ENCODE measurements at places on chromosomes 7 and 10.

DNA sequence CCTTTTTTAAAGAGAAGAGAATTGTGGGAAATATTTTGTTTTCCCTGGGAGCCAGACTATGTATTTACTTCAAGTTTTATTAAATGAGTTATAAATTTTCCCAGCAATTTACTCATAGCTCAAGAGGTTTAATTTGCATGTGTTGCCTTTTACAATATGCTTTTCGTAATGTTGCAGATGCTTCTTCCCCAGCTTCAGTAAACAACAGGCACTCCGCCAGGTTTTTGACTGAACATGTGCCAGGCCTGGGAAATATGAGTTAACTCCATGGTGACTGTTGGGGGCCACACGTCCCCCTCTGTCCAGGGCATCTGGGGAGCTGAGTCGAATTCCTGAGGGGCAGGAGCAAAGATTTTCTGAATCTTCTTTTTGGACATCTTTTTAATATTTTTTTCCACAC is 545.7 kb downstream of the LRMDA start:
- DNase-seq, result no peak

- no peak for DNase-seq
These were observed 100.2 kb downstream of the ATXN7L1 start for GRCh38 chr7:105776068-105776790.

- no peak for DNase-seq
These were observed 24.6 kb downstream of the C7orf33 start for GRCh38 chr7:148615085-148615730.

DNA sequence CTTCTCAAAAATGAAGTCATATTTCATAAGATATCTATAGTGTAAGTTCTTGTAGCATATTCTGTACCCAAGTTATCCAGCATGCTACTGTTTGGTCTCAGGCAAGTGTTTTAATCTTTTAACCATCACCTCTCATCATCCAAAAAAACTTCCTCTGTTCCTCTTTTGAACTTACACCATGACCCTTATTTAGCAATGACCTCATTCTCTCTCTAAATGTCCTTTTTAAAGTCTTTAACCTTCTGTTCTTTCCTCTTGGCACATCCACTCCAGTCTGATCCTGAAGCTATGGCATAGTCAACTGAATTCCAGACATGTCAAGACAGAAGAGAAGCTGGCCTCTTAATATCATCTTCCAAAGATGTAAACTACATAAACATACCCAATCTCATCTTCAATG is 26.2 kb downstream of the PPP3CB start:
- no peak for DNase-seq

- no peak for DNase-seq
These were observed 128.3 kb downstream of the TCF7L2 start for GRCh38 chr10:113078282-113078907.

GRCh38 chr10:103021150-103021899 is 103.2 kb downstream of the CNNM2 start:
- DNase-seq, result no peak

DNA sequence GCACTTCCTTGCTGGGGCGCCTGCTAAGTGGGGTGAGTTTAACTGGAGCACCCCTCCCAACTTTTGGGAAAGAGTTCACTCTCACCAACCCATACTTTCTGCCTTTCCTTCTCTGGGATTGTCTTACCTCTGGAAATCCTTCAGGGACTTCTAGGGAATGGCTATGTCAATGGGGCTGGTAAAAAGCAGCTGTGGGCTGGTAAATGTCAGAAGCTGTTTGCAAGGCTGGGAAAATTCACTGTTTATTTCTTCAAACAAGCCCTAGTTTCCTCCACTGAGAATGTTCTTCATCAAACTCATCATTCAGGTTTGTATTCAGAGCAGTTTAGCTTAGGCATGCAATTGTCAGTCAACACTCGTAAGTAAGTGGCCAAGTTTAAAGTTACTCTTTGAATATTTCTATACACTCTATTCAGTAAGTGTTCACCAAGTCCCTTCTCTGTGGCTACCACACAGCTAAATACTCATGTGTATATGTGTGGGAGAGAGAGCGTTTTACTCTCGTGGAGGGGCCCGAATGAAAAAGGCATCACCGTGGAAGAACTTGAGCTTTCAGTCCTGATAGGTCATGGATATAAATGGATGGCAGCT is 654.8 kb downstream of the LRMDA start:
- DNase-seq, result no peak

GRCh38 chr10:60042914-60043313 is 136.6 kb upstream of the CCDC6 start:
- no peak for DNase-seq

GRCh38 chr7:77766801-77767605 is 31.2 kb downstream of the TMEM60 start:
- DNase-seq, result no peak

DNA sequence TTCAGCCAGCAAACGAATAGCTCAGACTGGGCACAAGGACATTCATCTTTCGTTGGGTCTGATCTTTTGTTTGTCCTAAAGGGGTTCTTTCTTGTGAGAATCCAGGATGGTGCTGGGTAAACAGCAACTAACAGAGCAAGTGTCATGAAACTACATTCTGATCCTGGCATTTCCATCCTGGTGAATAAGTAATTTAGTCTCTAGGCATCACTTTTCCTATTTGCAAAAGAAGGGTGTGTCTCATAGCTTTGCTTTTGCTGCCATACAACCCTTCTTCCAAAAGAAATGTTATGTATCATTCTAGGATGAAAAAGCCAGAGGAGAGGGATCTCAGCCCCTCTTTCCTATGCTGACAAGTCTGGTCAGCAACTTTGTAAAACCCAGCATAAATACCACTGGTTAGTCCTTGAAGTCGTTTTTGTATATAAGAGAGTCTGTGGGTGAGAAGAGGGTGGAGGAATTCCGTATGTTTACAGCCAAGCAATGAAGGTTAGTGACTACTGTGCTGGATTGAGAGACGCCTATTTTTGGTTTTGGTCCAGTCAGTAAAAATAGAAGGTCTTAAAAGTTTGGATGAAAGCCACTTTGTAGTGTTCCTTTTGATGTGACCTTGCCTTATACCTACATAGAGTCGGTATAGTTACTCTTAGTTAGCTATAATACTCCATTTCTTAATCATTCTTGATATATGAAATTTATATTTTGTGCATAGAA is 88.4 kb upstream of the SLC25A13 start:
- DNase-seq, result no peak

- no peak for DNase-seq
These were observed 151.3 kb upstream of the BMPER start for GRCh38 chr7:33753881-33754525.

- no peak for DNase-seq
These were observed 49.4 kb upstream of the LRRN3 start for GRCh38 chr7:111041577-111041976.

- no peak for DNase-seq
These were observed 86.6 kb upstream of the UNC5B start for GRCh38 chr10:71125749-71126107.

- no peak for DNase-seq
These were observed 1040.0 kb downstream of the SORCS3 start for GRCh38 chr10:105681051-105681450.

- DNase-seq, result no peak
These were observed 6.4 kb downstream of the NFKB2 start for GRCh38 chr10:102401735-102402511.

GRCh38 chr10:27373566-27374160 is 130.4 kb upstream of the RAB18 start:
- DNase-seq, result no peak

DNA sequence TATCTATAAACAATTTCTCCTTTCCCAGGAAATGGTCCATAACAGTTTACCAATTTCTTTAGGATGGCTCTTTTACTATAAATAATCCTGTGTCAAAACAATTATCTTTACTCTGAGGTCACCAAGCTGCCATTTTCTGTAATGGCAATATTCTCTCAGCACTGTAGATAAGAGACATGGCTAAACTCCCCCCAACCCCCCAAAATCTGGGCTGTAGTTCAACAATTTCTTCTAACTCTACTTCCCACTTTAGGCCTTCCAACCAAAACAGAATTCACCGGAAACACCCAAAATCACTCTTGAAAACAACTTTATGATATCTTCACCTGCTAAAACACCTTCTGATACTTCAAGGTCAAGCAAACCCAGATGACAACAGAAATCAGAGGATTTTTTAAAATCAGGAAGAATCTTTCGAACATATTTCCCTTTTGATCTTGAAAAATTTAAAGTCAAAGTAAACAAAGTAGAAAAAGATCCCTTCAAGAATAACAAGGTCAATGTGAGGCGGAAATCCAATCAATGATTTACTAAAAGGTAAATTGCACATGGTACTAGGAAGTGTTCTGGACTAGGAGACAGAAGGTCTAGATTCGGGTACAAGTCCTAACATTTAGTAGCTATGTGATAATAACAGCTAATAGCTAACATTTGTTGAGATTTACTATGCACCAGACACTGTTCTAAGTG is 176.8 kb downstream of the CPEB3 start:
- no peak for DNase-seq

- DNase-seq, result no peak
These were observed 15.5 kb downstream of the LOXL4 start for GRCh38 chr10:98252464-98252863.

DNA sequence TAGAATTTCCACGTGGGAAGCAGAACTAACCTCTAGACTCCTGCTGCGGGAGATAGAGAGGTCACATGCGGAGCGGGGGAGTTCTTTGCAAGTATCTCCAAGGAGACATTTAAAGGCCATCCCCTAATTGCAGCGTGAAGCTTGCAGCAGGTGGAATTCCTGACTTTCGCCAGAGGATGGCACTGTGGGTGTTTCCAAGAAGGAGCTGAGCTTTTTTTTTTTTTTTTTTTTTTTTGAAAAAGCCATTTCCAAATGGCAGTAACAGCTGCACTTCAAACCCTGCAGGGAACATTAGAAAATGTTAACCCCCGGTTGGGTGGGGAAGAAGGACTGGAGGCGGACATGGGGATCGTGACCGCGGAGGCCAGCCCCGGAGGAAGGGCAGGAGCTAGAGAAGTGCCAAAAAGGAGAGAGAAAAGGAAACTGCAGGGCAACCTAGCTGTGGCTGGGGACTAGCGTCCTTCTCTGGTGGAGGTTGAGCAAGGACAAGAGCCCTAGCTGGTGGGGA is 487.7 kb downstream of the TYW1 start:
- no peak for DNase-seq

DNA sequence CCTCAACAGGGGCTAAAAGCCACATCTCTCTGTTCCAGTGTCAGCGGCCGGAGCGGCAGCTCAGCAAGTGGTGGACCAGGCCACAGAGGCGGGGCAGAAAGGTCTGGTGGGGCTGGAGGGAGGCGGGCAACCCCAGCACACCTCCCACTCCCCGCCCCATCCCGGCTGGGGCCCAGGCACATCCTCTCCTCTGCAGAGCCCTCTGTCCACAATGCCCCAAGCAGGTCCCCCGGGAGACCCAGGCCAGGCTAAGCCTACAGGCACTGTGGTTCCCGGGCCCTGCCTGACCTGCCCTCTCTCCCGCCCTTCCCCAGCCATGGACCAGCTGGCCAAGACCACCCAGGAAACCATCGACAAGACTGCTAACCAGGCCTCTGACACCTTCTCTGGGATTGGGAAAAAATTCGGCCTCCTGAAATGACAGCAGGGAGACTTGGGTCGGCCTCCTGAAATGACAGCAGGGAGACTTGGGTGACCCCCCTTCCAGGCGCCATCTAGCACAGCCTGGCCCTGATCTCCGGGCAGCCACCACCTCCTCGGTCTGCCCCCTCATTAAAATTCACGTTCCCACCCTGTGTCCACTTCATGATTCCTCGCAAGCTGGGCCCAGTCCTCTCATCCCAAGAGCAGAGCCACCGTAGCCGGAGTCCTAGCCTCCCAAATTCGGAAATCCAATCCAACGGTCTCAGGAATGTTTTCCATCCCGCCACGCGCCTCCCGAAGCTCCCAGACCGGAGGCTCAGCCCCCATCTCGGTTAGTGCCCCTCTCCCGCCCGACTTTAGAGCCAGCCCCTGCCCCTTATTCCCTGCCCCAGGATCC is 2.1 kb downstream of the ADIRF start:
- DNase-seq, result no peak

- no peak for DNase-seq
These were observed 19.0 kb upstream of the FAM20C start for GRCh38 chr7:173209-173918.

DNA sequence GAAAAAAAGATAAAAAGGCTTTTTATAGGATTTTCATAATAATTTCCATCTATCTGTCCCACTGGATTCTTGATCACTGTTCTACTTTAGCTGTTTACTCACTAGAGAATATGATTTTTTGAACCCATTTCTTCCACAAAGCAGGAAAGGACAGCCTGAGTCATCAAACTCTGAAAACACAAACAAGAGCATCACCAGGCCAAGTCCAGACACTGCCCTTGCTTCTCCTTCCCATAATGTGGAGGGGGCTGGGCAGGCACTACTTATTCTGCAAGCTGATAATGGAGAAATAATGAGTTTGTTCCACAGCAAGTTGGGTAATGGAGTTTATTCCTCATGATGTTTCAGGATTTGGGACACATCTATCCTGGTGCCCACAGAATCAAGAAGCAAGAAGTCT is 13.0 kb upstream of the KCNIP2 start:
- DNase-seq, result no peak

- no peak for DNase-seq
These were observed 153.0 kb downstream of the SNX13 start for GRCh38 chr7:17787257-17787656.

DNA sequence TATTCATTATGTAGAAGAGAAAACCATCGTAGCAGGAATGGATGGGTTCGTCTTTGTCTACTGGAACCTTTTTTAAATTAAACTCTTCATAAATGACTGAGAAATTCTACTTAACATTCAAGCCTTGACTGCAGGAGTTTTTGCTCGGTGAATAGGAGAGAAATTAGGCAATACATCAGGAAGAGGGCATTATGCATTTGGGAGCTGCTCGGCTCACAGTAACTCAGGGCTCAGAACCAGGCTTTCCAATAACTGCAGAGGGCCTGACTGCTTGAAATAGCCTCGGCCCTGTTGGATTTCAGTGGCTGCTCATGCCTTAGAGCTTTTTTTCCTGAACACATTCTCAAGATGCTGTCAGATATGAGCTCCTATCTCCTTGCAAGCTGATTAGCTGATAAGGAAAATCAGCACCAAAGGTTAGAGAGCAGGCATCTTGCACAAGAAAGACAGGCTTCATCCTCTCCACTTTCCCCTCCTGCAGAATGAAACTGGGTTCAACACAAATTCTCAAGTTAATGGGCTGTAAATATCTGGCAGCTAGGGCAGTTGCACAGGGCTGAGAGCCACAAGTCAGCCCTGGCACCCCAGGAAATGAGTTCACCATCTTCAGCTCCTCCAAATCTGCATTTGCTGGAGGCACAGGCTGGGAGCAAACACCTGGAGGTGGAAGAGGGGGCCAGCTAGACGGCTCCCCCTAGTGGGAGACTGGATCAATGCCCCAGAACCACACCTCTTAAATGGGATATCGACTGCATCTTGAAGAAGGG is 24.3 kb downstream of the TECTB start:
- no peak for DNase-seq

- DNase-seq, result no peak
These were observed 30.1 kb upstream of the GLCCI1 start for GRCh38 chr7:7938471-7938870.

- no peak for DNase-seq
These were observed 41.4 kb upstream of the GHITM start for GRCh38 chr10:84097787-84098353.

DNA sequence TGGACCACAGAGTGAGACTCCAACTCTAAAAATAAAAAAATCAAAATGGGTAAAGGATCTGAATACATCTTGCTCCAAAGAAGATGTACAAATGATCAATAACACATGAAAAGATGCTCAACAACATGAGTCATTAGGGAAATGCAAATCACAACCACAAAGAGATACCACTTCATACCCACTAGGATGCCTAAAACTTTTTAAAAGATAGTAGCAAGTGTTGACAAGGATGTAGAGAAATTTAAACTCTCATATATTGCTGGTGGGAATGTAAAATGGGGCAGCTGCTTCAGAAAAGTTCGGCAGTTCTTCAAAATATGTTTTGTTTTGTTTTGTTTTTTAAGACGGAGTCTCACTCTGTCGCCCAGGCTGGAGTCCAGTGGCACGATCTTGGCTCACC is 45.7 kb upstream of the GTF2IRD1 start:
- no peak for DNase-seq
